Activated CD4-positive, alpha-beta T cell treated with anti-CD3 and anti-CD28 coated beads, Interleukin-2, amount 50 U/mL, for 4 hours (primary cell): ENCODE measurements at places on chromosomes 13 and 19.

DNA sequence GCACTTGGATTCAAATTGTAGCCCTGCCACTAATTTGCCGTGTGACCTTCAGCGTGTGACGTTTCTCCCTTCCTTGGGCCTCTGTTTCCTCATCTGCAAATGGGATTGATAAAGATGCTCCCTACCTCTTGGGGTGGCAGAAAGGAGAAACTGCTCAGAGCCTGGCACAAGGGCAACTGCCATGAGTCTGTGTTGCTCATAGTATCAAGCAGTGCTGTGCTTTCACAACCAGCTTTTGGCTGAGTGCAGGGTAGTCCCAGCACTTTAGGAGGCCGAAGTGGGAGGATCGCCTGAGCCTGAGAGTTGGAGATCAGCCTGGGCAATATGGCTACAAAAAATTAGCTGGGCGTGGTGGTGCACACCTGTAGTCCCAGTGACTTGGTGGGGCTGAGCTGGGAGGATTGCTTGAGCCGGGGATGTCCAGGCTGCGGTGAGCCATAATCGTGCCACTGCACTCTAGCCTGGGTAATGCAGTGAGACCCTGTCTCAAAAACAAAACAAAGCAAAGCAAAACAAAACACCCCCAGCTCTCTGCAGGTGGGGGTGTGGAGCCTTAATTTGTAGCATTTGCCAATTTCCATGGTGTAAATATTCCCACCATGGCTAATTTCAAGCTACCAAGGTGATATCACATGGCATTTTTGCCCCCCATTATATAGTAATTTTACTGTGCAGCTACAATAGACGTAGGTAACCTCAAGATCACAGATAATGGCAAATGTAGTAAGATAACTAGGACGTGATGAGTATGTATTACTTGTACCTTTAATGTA, 1.6 kb upstream of the MARK4 start:
- DNase-seq, result no peak

- no peak for DNase-seq
Observed at GRCh38 chr19:18002347-18002850, 5.6 kb upstream of the ARRDC2 start.

- peak; percentile 50 for DNase-seq
Observed at GRCh38 chr13:38350114-38350617, 515 bp downstream of the UFM1 start.

GRCh38 chr13:41465241-41465847, 8.0 kb downstream of the RGCC start:
- DNase-seq, result peak; percentile 80

- DNase-seq, result no peak
Observed at GRCh38 chr13:72728290-72728605, 525 bp downstream of the BORA start.

GRCh38 chr19:29393915-29394460, 131.8 kb upstream of the VSTM2B start:
- DNase-seq, result no peak

- no peak for DNase-seq
Observed at GRCh38 chr13:72782717-72783116, 784 bp downstream of the PIBF1 start.
